Progenitor cell of endocrine pancreas (in vitro differentiated cells): ENCODE measurements at places on chromosomes 6 and 20. TPM values are rescaled to one million over a fixed set of nuclear protein-coding genes. Genes with fewer than 3 reads are reported as not detected.
A peak's percentile ranks its signal among the peaks of the same experiment; 100 is the strongest.

- peak overlapping the region; percentile 5 for H3K4me3 ChIP-seq
- peaks cover 27% of the 10 kb centered on the region for H3K4me1 ChIP-seq
- no peaks in the 10 kb centered on the region for H3K27me3 ChIP-seq
- peaks cover 2% of the 10 kb centered on the region for H3K36me3 ChIP-seq
- DNase-seq = no peak
Measured at GRCh38 chr20:5608104-5608441, 142.1 kb upstream of the SHLD1 start.

GRCh38 chr6:54722328-54722727 is 124.2 kb upstream of the FAM83B start:
- H3K27me3 ChIP-seq = no peaks in the 10 kb centered on the region
- no peak for DNase-seq
- no peak overlapping the region for H3K27ac ChIP-seq
- no peaks in the 10 kb centered on the region for H3K36me3 ChIP-seq
- peaks cover 26% of the 10 kb centered on the region for H3K4me1 ChIP-seq
- H3K4me3 ChIP-seq = no peak overlapping the region

The RAET1L gene
- not detected in 2 replicates for total RNA-seq

GRCh38 chr6:131173680-131174079 is 38.4 kb downstream of the AKAP7 start:
- H3K36me3 ChIP-seq = peaks cover 2% of the 10 kb centered on the region
- H3K27ac ChIP-seq = no peak overlapping the region
- no peaks in the 10 kb centered on the region for H3K27me3 ChIP-seq
- H3K4me3 ChIP-seq = no peak overlapping the region
- DNase-seq = no peak

DNA sequence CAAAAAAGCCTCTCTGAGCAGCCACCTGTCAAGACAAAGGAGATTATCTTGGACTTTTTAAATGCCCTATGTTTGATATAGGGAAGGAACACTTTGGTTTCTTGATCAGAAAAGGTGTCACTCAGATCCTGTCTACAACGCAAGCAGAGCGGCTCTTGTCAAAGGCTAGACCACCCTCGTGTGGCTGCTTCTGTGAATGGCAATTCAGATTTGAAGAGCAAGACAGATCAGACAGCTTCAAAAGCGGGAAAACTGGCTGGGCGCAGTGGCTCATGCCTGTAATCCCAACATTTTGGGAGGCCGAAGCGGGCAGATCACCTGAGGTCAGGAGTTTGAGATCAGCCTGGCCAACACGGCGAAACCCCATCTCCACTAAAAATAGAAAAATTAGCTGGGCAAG is 10.1 kb upstream of the NXT1 start:
- peaks cover 39% of the 10 kb centered on the region for H3K27me3 ChIP-seq
- no peaks in the 10 kb centered on the region for H3K36me3 ChIP-seq
- DNase-seq = peak; percentile 39
- H3K27ac ChIP-seq = no peak overlapping the region
- H3K4me3 ChIP-seq = no peak overlapping the region

The SASH1 gene
- total RNA-seq = 41.6 and 41.7 TPM in 2 replicates

- H3K27me3 ChIP-seq = no peaks in the 10 kb centered on the region
- H3K4me3 ChIP-seq = no peak overlapping the region
- no peak for DNase-seq
- no peak overlapping the region for H3K27ac ChIP-seq
Measured at GRCh38 chr20:62176866-62177265, 6.0 kb upstream of the MTG2 start.

- H3K27me3 ChIP-seq = peaks cover 12% of the 10 kb centered on the region
- peak overlapping the region; percentile 98 for H3K4me3 ChIP-seq
- peaks cover 12% of the 10 kb centered on the region for H3K4me1 ChIP-seq
- DNase-seq = no peak
- H3K36me3 ChIP-seq = peaks cover 3% of the 10 kb centered on the region
Measured at GRCh38 chr6:20400456-20401204, 1.0 kb upstream of the E2F3 start.

GRCh38 chr6:21847711-21848480 is 254.3 kb downstream of the SOX4 start:
- H3K4me1 ChIP-seq = peaks cover 57% of the 10 kb centered on the region
- DNase-seq = no peak
- peak overlapping the region; percentile 90 for H3K27ac ChIP-seq
- no peaks in the 10 kb centered on the region for H3K27me3 ChIP-seq
- H3K36me3 ChIP-seq = peaks cover 16% of the 10 kb centered on the region

DNA sequence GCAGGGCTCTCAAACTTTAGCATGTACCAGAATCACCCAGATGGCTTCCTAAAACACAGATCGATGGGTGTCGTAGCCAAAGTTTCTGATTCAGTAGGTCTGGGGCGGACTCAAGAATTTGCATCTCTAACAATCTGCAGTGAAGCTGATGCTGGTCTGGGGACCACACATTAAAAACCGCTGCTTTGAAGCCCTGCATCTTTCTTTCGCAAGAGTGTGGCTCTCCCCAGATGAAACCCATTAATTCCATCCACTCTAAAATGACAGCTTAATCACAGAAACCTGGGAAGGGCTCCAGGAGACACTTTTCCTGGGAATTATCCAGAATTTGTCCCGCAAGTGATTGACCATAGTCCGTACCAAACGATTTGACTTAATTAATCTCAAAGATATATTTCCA is 319.8 kb upstream of the PLCB4 start:
- H3K27ac ChIP-seq = no peak overlapping the region
- no peak for DNase-seq
- no peaks in the 10 kb centered on the region for H3K27me3 ChIP-seq
- H3K4me1 ChIP-seq = no peaks in the 10 kb centered on the region

- H3K4me1 ChIP-seq = no peaks in the 10 kb centered on the region
- peaks cover 7% of the 10 kb centered on the region for H3K36me3 ChIP-seq
- H3K27me3 ChIP-seq = no peaks in the 10 kb centered on the region
- H3K27ac ChIP-seq = no peak overlapping the region
- H3K4me3 ChIP-seq = no peak overlapping the region
Measured at GRCh38 chr20:25297141-25297905, 49.4 kb downstream of the PYGB start.

The CCN5 gene
- not detected in 2 replicates for total RNA-seq

- H3K27me3 ChIP-seq = peaks cover 77% of the 10 kb centered on the region
- H3K36me3 ChIP-seq = no peaks in the 10 kb centered on the region
- no peak for DNase-seq
Measured at GRCh38 chr6:127516662-127517273, 2.4 kb downstream of the MTCL3 start.

The GSTA1 gene
- total RNA-seq = 25.8 and 26.8 TPM in 2 replicates

DNA sequence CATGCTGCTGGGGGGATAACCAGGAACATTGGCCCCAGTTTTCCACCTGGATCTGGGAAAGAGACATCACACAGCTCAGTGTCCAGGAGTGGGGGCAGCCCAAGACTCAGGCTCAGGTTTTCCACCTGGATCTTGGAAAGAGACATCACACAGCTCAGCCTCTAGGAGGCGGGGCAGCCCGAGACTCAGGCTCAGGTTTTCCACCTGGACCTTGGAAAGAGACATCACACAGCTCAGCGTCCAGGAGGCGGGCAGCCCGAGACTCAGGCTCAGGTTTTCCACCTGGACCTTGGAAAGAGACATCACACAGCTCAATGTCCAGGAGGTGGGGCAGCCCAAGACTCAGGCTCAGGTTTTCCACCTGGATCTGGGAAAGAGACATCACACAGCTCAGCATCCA is 361.6 kb downstream of the THBS2 start:
- peaks cover 19% of the 10 kb centered on the region for H3K4me1 ChIP-seq
- DNase-seq = no peak
- H3K27ac ChIP-seq = no peak overlapping the region
- H3K27me3 ChIP-seq = peaks cover 9% of the 10 kb centered on the region
- H3K4me3 ChIP-seq = no peak overlapping the region

DNA sequence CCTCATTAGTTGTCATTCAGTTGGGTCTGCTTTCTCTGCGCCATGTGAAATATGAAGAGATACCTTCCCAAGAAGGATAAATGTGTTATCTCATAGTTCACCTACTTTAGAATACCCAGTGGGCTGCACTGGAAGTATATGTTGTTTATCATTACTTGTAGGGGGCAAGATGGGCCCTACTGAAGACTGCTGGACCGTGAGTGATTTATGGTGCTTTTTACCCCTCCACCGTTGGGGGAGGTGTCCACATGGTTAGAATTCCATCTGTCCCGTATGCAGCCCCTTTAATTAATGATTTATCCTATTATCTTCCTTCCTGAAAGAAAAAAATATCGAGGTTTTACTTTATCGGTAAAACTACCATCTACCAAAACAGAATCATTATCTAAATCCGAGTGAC is 97.0 kb downstream of the TSHZ2 start:
- peak overlapping the region; percentile 53 for H3K27ac ChIP-seq
- H3K4me1 ChIP-seq = peaks cover 30% of the 10 kb centered on the region
- H3K4me3 ChIP-seq = peak overlapping the region; percentile 29
- DNase-seq = no peak
- H3K36me3 ChIP-seq = peaks cover 7% of the 10 kb centered on the region

DNA sequence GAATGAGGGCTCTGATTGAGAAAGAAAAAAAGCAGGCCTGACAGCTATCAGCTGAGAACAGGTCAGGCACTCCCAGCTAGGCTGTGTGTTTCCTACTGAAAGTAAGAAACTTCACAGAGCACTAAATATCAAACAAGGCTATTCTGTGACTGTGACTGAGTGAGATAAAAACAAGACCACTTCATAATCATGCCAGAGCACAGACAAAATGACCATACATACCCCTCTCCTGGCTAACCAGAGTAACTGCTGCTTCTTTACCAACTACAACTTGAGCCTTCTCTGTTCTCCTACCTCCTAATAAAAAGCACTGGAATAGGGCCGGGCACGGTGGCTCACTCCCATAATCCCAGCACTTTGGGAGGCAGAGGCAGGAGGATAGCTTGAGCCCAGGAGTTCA is 6.8 kb upstream of the BTN1A1 start:
- H3K27me3 ChIP-seq = peaks cover 6% of the 10 kb centered on the region
- H3K27ac ChIP-seq = no peak overlapping the region
- DNase-seq = no peak
- no peaks in the 10 kb centered on the region for H3K36me3 ChIP-seq

GRCh38 chr6:161618831-161619454 is 345.1 kb upstream of the AGPAT4 start:
- H3K27ac ChIP-seq = no peak overlapping the region
- DNase-seq = no peak
- no peaks in the 10 kb centered on the region for H3K4me1 ChIP-seq
- no peaks in the 10 kb centered on the region for H3K36me3 ChIP-seq
- H3K27me3 ChIP-seq = peaks cover 12% of the 10 kb centered on the region
- H3K4me3 ChIP-seq = no peak overlapping the region

DNA sequence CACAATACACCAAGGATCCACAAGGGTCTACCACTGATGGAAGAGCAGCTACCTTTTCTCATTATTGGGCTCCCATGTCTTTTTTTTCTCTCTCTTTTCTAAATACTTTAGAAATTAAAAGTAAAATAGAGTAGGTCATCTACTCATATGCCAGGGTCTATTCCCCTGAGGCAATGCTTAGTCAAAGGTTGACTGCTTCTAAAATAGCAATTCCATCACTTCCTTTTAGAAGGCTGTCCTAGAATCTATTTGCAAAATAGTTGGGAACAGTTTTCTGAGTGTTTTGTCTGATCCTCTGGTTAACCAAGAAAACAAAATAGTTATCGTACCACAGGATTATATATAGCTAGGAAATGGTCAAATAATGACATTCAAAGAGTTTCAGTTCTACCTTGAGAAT is 174.1 kb downstream of the COL21A1 start:
- no peak for DNase-seq
- no peak overlapping the region for H3K4me3 ChIP-seq
- no peak overlapping the region for H3K27ac ChIP-seq
- no peaks in the 10 kb centered on the region for H3K27me3 ChIP-seq
- no peaks in the 10 kb centered on the region for H3K4me1 ChIP-seq
- H3K36me3 ChIP-seq = peaks cover 3% of the 10 kb centered on the region

DNA sequence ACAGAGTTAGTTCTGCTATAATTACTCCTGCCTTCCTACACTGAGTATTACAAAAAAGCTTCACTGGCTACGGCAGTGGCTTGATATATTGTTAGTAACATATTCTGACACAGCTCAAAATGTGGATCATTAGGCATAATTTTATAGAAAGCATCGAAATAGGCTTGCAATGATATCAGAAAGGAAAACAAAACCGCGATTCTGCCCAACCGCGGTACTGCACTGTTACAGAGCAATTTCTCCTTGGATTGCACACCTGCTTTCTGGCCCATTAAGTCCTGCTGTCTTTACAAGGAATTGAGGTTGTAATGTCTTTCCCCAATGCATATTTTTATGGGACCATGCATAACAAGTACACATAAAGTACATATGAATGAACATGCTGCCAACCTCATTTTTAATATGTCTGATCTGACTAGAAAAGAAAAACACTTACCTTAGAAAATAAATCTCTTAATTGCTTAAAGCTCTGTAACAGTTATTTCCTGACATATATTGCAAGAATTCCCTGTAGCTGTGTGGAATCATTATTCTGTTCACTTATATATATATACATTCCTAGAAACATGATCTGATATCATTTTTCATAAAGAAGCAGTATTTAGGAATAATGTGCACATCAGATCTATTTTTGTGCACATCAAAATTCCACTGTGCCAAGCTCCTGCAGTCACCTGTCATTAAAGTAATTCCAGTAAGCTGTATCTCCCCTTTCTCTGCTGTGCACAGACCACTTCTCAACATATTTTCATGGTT is 763.9 kb downstream of the HACE1 start:
- H3K36me3 ChIP-seq = no peaks in the 10 kb centered on the region
- no peaks in the 10 kb centered on the region for H3K27me3 ChIP-seq
- H3K27ac ChIP-seq = no peak overlapping the region
- no peaks in the 10 kb centered on the region for H3K4me1 ChIP-seq
- DNase-seq = no peak

GRCh38 chr6:28211840-28212509 is 13.1 kb upstream of the ZSCAN9 start:
- DNase-seq = no peak
- H3K4me1 ChIP-seq = peaks cover 10% of the 10 kb centered on the region
- H3K36me3 ChIP-seq = no peaks in the 10 kb centered on the region
- H3K4me3 ChIP-seq = peak overlapping the region; percentile 51
- H3K27ac ChIP-seq = no peak overlapping the region
- peaks cover 90% of the 10 kb centered on the region for H3K27me3 ChIP-seq

GRCh38 chr6:112284603-112285002 is 30.2 kb upstream of the LAMA4 start:
- H3K27me3 ChIP-seq = no peaks in the 10 kb centered on the region
- H3K4me1 ChIP-seq = peaks cover 14% of the 10 kb centered on the region
- H3K27ac ChIP-seq = no peak overlapping the region
- H3K36me3 ChIP-seq = no peaks in the 10 kb centered on the region
- no peak overlapping the region for H3K4me3 ChIP-seq

- H3K36me3 ChIP-seq = no peaks in the 10 kb centered on the region
- no peaks in the 10 kb centered on the region for H3K4me1 ChIP-seq
- no peak overlapping the region for H3K27ac ChIP-seq
- DNase-seq = no peak
Measured at GRCh38 chr6:14068133-14068532, 49.4 kb upstream of the CD83 start.

DNA sequence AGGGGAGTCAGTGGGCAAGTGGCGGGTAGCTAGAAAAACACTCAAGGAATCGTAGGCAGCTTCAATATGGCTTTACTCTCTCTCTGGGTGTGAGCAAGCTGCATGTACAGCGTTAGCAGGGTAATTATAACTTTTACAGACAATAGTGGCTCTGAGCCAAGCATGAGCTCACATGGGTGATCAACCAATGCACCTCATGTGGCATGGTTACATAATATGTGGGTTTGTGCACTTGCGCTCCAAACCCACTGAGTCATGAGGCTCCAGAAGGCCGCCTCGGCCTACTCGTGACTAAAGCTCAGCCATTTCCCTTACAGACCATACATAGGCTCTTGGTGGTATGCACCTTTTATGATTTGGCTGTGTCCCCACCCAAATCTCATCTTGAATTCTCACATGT is 78.4 kb upstream of the FBXL4 start:
- peaks cover 4% of the 10 kb centered on the region for H3K4me1 ChIP-seq
- H3K27ac ChIP-seq = no peak overlapping the region
- peaks cover 3% of the 10 kb centered on the region for H3K36me3 ChIP-seq
- DNase-seq = no peak
- no peak overlapping the region for H3K4me3 ChIP-seq

The C6orf163 gene
- total RNA-seq = 5.7 and 7.1 TPM in 2 replicates
